ENCODE measurements at places on chromosomes 5 and 9.

DNA sequence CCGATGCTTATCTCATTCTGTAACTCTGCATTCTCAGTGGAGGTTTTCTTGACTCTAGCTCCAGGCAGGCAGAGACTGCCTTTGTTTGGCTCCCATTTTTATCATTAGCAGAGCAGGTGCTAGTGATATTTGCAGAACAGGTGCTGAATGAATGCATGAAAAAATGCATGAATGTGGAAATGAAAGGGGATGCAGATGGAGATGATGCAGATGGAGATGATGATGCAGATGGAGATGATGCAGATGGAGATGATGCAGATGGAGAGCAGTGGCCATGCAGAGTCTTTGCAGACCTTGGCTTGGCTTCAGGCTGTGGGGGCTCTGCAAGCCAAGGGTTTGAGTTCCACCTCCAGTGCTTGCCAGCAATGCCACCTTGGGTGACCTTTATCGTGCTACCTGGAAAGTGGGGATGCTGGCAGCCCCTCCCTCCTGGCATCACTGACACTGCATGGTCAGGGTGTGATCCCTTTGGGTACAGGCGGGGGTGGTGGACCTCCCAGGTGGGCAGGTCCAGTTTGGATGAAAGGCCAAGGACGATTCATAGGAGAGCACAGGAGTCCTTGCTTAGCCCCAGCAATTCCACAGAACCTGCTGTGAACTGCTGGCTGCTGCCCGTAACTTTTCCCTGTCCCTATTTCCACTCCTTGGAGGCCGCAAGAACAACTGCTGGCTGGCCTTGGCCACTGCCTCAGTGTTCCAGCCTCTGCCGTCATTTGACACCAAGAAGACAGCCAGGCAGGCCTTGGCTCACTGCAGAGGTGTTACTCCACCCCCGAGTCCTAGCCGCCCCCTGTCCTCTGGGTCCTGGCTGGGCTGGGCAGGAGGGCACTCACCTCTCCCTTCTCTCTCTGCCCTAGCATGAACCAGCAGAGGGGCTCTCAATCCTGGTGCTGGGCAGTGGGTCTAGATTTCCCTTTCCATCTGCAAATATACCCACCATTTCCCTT lies 33.0 kb downstream of the ERGIC1 start:
- no peak for DNase-seq

DNA sequence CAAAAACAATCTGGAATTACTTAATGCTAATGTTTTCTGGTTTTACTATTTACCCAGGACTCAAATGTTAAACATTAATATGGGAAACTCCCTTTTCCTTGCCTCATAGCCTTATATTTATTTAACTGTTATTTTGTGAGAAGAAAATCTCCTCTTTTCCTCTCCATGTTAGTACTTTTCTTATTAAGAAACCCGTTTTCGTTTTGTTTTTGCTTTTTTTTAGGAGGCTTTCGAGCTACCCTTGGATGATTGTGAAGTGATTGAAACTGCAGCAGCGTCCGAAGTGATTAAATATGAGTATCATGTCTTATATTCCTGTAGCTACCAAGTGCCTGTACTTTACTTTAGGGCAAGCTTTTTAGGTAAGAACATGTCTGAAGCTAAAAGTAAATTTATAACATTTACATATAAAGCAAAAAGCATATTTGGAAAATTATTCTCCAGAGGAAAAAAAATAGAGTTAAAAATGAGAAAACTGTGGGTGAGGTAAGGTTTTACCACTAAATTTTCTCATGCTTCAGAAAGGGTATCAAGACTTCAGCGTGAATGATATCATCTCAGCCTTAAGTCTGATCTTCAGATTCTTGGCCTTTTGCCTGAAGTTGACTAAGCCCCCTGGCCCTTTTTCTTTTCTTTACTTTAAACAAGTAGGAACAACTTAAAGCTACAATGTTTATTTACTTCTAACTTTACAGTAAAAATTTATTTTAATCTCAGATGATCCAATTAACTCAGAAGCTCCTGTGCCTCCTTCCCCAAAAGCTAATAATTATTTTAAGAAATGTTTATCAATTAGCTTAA lies 113.8 kb downstream of the RPS23 start:
- no peak for DNase-seq

- DNase-seq = no peak
Observed at GRCh38 chr9:2023042-2023441, 7.9 kb downstream of the SMARCA2 start.

DNA sequence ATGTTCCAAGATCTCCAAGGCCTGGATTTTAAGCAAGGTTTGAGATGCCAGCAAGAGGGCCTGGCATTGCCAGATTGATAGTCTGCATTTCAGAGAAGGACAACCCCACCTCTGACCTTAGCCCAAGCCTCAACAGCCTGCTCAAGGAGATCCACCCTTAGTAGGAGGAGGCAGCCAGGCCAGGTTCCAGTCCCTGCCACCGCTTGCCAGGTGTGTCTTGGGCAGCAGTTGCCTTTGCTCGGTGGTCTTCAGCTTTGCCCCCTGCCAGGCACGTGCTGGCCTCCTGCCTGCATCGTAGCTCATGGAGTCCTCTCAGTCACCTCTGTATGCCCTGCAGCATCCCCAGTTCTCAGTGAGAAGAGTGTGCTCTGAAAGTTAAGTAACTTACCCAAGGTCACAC lies 134.2 kb downstream of the KCNIP1 start:
- DNase-seq = no peak

DNA sequence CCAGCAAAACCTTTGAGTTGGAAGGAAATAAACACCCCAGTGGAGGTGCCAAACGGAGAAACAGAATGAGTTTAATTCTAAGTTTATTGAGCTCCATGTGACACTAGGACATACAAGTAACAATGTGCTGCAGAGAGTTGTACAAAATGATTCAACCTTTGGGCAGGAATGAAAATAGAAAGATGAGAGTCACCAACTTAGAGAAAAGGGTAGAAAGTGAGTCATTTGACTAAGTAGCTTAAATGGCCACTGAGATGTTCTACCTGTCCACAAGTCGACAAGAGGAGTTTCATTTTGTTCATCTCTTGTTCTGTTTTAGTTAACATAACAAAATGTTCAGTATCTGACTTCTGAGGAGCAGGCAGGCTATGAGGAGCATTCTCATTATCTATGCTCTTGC lies 284.7 kb downstream of the NR2F1-AS1 start:
- DNase-seq = no peak

- no peak for DNase-seq
Observed at GRCh38 chr5:151459680-151460324, 12.4 kb downstream of the SLC36A1 start.

DNA sequence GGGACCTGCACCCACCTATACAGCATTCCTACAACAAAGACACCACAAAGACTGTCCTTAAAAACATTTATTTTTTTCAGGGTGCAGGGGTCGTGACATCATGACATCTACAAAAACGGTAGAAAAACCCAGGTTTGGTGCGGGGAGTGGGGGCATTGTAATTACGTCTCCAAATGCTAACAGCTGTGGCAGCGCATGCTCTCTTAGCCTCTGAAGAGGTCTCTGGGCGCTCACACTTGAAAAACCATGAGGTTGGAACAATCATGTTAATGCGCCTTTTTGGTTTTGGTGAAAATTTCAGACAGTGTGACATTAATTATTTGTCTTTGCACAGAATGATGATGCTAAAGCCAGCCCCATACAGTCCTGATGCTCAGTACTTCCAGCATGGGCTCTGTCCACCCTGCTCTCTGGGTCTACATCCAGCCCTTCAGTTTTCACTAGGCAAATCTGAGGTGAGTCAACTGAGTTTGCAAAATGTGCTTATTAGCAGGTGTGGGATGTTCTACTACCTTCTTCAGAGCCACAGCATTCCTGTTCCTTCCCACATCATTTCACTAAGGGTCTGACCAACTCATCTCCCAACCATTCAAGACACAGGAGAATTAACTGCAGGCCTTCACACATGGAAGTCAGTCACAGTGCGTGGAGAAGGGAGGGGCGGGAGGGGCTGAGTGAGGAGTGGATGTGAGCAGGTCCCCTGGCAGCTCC lies 14.1 kb downstream of the ALDH1B1 start:
- DNase-seq = no peak

- DNase-seq = no peak
Observed at GRCh38 chr9:123928533-123929176, 1.3 kb downstream of the DENND1A start.

Data from KG1 (cell line).